ENCODE measurements at places on chromosomes 2 and 18.
A peak's percentile ranks its signal among the peaks of the same experiment; 100 is the strongest.

- no peak for DNase-seq
Observed at GRCh38 chr2:71889759-71890684, 257.6 kb downstream of the CYP26B1 start.

- no peak for DNase-seq
Observed at GRCh38 chr2:1673160-1673944, 71.0 kb downstream of the PXDN start.

GRCh38 chr2:118091631-118092030 is 3.4 kb downstream of the INSIG2 start:
- DNase-seq, result no peak

- no peak for DNase-seq
Observed at GRCh38 chr2:138078153-138078552, 113.9 kb downstream of the HNMT start.

GRCh38 chr2:231633241-231633976 is 40.7 kb downstream of the TEX44 start:
- DNase-seq, result no peak

- no peak for DNase-seq
Observed at GRCh38 chr2:124257120-124257519, 232.0 kb downstream of the CNTNAP5 start.

GRCh38 chr2:17182399-17182798 is 335.8 kb downstream of the RAD51AP2 start:
- no peak for DNase-seq

- DNase-seq, result no peak
Observed at GRCh38 chr2:240918258-240919091, 12.3 kb downstream of the CROCC2 start.

GRCh38 chr2:189854940-189855339 is 70.7 kb downstream of the PMS1 start:
- no peak for DNase-seq

DNA sequence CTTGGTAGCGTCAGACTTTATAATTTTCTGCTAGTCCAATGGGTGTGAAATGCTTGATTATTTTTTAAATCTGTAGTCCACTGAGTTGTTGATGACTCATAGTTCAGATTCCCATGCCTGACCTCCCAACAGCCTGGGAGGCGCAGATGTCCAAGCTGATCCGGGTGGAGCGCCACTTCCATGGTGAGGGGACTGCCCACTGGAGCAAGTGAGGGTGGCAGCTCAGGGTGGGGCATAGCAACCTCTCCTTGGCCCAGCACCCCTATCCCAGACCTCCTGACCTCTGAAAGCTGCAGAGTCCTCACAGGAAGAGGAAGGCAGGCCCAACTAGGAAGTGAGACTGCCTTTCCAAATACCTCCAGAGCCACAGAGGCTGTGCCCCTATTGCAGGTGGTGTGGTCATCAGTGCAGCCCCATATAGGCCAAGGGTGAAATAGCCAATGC is 4.4 kb downstream of the MAL start:
- no peak for DNase-seq

GRCh38 chr2:236505041-236505440 is 64.6 kb upstream of the ACKR3 start:
- DNase-seq, result no peak

GRCh38 chr2:30272761-30273573 is 41.6 kb downstream of the LBH start:
- DNase-seq, result no peak

GRCh38 chr2:189406586-189407233 is 34.6 kb upstream of the WDR75 start:
- DNase-seq, result no peak

DNA sequence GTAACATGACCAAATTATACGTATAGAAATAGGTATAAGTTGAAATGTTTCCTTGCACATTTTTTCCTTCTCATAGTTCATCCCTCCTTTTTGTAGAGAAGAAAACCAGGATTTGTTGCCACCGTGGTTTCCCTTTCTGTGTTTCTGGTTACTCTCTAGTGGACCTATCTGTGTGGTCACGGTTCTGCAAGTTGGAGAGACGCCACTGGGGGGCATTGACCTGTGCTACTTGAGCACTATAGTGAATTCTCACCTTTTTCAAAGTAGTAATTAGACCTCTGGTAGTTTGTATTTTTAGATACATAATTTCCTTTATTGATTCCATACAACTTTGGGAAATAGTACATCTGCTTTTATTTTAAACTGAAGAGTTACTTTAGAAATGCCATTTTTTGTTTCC is 444.8 kb downstream of the PTPRM start:
- no peak for DNase-seq

DNA sequence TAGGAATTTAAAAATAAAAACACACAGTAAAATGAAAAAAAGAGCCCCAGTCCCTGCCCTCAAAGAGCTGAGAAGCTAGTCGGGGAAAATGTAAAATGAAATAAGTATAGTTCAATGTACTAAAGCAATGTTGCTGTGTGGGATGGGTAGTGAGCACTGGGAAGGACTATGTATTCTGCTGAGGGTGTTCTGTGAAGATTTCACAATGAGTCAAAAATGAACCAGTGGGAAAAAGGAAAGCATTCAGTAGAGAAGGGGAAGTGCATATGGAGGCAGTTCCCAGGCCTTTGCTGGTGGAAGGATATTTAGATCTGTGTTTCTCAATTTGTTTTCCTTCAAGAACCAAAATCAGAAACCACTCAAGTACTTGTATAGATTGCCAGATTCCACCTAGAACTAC is 1094.7 kb upstream of the KLHL29 start:
- no peak for DNase-seq

DNA sequence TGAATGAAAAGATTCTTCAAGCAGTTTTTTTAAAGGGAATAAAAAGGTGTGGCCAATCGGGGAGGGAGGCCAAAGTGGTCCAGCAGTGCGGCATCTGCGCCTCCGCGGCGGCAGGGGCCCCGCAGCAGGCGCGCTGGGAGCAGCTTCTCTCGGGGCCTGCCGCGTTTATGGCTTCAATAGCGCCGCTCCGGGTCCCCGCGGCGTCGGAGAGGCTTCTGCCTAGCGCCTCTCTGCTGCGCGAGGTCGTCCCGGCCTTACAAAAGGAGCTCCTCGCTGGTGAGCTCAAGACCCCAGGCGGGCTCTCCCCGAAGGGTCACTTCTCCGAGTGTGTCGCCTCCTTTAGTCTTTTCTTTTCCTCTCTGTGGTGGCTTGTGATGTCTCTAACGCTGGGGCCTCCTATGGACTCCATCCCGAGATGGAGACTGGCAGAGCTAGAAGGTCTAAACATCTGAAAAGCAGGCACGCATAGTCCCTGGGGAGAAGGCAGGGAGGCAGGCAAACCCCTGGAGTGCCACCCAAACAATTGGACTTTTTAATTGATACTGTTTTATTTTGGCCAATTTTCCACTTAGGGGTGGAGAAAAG is 67.1 kb downstream of the SUMO1 start:
- no peak for DNase-seq

GRCh38 chr2:42800981-42801380 is 8.6 kb upstream of the HAAO start:
- no peak for DNase-seq

DNA sequence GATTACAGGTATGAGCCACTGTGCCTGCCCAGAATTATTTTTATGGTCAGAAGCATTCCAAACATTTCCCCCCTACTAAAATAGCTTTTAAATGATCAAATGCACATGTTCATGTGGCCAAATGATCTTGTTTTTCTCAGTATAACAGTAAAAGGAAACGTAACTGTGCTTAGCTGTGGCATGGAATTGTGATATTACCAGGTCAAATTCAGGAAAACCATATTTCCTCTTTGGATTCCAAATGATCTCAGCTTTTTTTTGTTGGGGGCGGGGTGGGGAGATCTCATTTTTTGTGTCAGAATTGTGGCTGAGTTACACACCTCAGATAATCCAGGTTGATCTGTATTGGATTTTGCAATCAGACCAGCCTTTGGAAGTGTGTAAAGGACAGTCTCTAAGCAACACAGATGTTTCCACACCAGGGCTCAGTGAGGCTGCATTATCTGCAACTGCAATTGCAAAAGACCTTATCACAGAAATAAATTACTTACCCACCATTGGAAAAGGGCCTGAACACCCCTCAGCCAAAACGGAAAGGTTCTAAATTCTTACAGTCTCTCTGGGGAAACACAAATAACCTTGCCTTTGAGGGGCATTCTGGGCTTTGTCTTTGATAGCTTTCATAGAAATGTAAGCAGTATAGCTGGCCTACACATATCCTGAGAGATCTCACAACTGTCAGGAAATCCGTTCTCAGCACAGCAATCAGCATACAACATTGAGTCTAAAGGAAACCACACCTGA is 8.4 kb downstream of the CASP10 start:
- DNase-seq, result no peak

DNA sequence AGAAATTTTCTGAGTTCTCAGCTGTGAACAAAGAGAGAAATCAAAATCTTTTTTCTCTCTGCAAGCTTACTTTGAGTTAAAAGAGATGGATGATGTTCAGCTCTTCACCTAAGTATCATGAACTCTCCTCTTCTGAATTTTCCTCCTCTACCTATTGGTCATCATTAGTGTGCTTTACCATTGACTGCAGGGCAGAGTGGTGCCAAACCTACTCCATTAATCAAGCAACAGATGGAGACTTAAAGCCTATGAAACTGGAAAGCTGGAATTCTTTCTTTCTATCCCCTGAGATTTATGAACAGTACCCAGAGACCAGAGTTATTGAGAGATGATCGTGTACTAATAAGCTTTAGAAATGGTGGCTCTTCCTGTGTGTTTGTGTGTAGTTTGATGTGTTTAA is 31.3 kb upstream of the LINC00305 start:
- no peak for DNase-seq

- DNase-seq, result no peak
Observed at GRCh38 chr2:139790807-139791752, 1010.9 kb upstream of the NXPH2 start.

- no peak for DNase-seq
Observed at GRCh38 chr18:14074187-14074586, 58.0 kb downstream of the ZNF519 start.

GRCh38 chr2:86783615-86784339 is 6.9 kb downstream of the CD8A start:
- no peak for DNase-seq

DNA sequence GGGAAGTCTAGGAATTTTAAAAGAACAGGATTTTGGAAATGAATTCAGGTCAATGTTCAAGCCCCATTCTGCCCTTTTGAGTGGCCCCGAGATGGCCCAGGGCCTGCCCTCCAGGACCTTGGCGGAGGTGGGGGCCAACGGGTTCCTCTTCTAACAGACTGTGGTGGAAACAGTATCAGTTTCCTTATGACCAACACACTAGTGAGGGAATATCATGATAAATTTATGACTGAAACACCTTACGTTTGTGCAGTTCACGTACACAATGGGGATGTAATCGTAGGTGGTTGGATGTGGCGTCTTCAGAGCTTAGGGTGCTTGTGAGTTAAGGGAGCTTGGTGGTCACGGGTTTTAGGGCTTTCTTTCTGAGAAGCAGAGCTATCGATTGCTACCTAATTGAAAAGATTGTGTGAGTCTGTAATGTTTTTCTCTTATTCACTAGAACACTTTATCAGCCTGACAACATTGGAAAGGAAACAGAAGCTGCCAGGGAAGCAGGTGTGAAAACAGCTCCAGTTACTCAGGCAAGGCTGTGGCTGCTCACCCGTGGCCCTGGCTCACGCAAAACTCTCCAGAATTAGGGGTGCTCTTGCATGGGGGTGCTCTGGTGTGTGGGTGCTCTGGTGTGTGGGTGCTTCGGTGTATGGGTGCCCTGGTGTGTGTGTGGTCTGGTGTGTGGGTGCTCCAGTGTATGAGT is 165.3 kb downstream of the SNTG2 start:
- no peak for DNase-seq

GRCh38 chr2:180646756-180647155 is 333.6 kb upstream of the UBE2E3 start:
- DNase-seq, result no peak

GRCh38 chr2:52414561-52415295 is 1352.9 kb upstream of the CHAC2 start:
- DNase-seq, result peak; percentile 26

- no peak for DNase-seq
Observed at GRCh38 chr2:17864676-17865075, 13.8 kb upstream of the KCNS3 start.

GRCh38 chr2:26489213-26489850 is 11.4 kb upstream of the OTOF start:
- DNase-seq, result no peak

DNA sequence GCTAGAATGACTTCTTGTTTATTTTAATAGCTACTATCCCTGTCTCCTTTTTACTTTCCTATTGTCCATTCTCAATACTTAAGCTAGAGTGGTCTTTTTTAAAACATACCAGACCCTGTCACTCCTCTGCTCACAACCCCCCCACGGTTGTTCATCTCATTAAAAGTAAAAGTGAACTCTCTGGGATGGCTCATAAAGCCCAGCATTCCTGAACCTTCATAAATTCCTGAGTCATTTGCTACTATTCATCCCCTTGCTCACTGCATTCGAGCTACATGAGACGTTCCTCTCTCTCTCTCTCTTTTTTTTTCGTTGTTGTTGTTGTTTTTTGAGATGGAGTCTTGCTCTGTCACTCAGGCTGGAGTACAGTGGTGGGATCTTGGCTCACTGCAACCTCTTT is 148.7 kb upstream of the DSEL start:
- no peak for DNase-seq

- no peak for DNase-seq
Observed at GRCh38 chr2:110115291-110116032, at the start of gene MALL. MALL (minus strand) TSS chr2:110115822; CDS start chr2:110115792, 30 bp downstream.

GRCh38 chr2:47295131-47295980 is 107.6 kb upstream of the MSH2 start:
- no peak for DNase-seq

DNA sequence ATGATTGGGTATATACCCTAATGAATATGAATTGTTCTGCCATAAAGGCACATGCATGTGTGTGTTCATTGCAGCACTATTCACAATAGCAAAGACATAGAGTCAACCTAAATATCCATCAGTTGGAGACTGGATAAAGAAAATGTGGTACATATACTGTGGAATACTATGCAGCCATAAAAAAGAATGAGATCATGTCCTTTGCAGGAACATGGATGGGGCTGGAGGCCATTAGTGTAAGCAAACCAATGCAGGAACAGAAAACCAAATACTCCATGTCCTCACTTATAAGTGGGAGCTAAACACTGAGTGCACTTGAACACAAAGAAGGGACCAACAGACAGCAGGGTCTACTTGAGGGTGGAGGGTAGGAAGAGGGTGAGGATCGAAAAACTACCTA is 43.2 kb downstream of the TTC39C start:
- no peak for DNase-seq

- no peak for DNase-seq
Observed at GRCh38 chr2:157150747-157151146, 106.8 kb upstream of the GALNT5 start.

- no peak for DNase-seq
Observed at GRCh38 chr2:25347205-25347815, 5.6 kb upstream of the DNMT3A start.
